ENCODE measurements at places on chromosomes 2 and 18.

- no peak for DNase-seq
Observed at GRCh38 chr2:140424471-140424870, 1644.3 kb upstream of the NXPH2 start.

GRCh38 chr2:70007151-70007550 is 45.7 kb upstream of the ASPRV1 start:
- DNase-seq: no peak

DNA sequence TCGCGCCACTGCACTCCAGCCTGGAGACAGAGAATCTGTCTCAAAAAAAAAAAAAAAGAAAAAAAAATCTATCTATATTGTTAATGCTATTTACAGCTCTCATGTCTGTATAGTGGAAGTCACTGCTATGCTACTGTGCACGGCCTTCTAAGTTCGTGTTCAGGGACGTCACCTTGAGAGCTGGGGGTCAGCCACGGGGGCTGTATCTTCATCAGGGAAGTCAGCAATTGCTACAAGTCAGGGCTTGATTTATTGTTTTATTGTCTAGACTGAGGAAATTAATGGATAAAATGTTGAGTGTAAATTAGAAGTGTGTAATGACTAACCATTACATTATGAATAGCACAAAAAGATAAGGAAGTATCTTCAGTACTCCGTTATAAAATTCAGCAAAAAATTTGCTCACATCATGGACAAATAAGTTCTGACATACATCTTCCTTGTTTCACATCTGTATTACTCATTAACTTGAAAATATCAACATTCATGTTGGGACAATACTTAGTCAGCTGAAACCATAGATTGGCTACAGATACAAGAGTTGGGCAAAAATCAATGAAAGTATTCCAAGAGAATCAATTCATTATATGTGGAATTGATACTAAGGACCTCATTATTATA is 136.6 kb upstream of the SEC11C start:
- no peak for DNase-seq

- DNase-seq: no peak
Observed at GRCh38 chr2:618422-618990, 58.7 kb downstream of the TMEM18 start.

DNA sequence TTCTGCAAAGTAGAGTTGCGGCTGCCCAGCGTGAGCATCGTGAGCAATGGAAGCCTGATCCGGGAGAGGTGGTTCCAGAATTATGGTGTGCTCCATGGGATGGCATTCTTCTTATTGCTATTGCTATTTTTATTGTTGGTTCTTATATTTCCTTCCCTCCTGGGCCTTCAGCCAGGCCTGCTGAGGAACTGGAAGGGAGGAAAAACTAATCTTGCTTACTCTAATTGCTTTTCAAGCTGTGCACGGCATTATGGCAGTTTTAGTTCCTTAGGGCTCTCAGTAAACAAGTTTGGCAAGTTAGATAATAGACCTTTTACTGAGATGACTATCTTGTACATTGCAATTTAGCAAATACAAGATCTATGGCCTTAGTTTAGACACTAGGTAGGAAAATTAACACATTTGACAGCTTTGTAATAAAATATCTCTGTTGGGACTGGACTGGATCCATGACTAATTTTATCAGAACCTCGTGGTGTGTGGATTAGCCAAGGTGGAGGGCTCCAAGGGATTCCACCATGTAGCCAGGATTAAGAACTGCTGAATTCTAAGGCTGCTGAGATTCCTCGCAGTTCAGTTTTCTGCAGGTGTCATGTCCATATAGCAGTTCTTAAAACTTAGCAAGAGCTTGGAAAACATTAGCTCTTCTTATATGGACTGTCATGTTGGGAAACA is 6.0 kb downstream of the RSAD2 start:
- no peak for DNase-seq

DNA sequence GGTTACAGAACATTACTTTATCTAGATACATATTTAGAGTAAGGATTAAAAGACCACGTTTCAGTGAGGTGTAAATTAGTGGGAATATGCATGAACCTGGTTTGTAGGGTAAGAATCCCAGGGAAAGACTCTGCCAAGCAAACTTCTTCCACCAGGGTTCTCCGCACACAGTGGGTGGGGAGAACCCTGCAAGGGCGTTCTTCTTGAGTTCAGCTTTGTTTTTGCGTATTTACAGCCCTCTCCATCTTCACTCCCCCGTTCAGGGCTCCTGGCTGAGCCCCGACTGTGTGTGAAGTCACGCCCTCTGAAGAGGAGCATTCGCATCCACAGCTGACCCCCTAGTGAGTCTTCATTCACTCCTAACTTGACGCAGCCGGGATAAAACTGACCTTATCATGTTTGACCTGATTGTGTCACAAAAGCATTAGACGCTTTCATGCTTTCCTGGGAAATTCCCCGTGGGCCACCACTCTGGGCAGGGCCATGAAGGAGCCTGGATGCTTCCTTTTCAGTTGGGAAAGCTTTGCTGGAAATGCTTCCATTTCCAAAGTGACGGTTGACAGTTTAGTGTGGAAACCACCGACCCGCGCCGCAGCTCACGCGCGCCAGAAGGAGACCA is 1.0 kb downstream of the ALKAL2 start:
- peak; percentile 32 for DNase-seq

GRCh38 chr2:133988316-133988891 is 265.5 kb upstream of the MGAT5 start:
- DNase-seq: no peak

GRCh38 chr2:218214116-218214515 is 2.9 kb upstream of the ARPC2 start:
- DNase-seq: peak; percentile 76

DNA sequence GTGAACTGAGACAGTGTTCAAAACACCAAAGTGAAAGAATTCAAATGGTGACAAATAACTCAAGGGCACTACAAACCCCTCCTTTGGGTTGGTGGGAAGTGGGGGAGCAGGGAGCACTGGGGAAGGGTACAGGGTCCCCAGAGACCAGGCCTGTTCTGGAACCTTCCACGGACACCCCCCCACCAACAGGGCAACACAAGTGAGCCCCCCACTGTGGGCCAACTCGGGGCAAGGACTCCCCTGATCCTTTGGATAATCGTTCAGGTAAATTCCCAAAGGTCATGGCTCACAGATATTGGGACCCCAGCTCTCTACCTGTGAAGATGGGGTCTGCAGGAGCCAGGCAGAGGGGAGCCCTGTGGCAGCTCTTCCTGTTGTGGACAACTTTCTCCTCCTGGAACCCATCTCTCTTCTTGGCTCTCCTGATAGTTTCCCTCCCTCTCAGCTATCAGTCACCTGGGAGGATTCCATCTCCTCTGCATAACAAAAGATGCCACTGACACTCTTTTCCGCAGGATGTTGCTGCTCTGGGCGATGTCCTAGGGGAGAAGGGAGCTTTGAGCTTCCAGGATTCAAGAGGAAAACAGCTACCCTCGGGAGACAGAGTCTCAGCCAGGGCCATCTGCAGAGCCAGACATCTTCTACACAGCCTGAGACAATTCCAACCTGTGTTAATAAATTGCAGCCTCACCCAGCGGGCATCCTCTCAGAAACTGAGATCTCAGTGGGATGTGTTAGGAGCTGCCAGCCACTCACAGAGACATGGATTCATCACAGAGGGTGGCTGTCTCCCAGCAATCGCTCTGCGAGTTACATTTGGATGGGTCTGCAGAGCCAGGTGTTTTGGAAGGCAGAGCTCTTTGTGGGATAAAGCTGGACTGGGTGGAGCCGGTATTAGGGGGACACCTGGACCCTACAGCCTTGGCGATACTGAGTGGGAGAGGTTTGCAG is 35.4 kb downstream of the MBP start:
- no peak for DNase-seq

DNA sequence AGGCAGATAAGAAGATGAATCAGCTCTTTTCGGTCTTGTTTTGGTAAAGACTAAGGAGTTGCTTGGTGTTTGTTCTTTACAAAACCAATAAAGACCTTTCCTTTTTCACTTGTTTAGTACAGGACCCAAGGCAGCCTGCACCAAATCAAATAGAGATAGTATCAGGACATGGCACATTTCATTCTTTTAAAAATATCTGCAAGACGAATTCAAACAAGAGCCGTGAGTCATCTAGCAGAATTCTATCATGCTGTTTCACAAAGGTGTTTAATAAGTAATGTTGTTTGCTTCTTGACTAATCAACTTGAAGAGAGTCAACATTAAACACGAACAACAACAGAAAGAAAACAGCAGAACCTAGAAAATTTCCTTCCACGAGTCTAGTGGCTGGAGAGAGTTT is 102.8 kb upstream of the TTN start:
- DNase-seq: no peak

GRCh38 chr2:215668378-215668775 is 232.5 kb upstream of the FN1 start:
- DNase-seq: no peak

DNA sequence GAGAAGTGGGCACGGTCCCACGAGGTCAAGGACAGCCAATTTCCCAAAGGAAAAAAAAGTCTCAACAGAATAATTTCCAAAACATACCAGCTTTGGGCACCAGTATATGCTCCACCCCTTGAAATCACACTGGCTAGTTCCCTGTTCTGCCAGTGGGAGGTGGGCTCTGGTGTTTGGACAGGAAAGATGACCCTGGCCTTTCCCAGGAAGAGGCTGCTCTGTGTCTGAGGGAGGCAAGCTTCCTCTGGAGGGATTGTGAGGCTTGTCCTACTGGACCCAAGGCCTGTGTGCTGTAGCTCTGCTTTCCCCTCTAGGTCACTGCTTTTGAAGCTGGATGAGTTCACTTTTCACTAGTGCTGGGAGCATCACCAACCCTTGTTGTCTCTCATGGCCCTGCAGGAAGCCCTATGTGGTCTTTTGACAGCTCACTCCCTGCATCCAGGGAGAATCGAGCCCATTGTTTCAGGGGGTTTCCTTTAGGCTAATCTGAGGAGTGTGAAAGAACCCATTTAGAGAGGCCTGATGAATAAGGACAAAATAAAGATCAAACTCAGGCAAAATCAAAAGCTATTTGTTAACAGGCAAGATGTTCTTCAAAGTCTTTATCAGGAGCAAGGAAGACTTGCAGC is 36.3 kb downstream of the CXCR4 start:
- DNase-seq: no peak

GRCh38 chr2:168494190-168494711 is 38.2 kb downstream of the CERS6 start:
- DNase-seq: no peak

GRCh38 chr18:24270937-24271380 is 126.7 kb downstream of the OSBPL1A start:
- DNase-seq: no peak

- DNase-seq: no peak
Observed at GRCh38 chr18:65326805-65327204, 424.0 kb upstream of the CDH7 start.

GRCh38 chr2:134148172-134148571 is 105.7 kb upstream of the MGAT5 start:
- DNase-seq: no peak

DNA sequence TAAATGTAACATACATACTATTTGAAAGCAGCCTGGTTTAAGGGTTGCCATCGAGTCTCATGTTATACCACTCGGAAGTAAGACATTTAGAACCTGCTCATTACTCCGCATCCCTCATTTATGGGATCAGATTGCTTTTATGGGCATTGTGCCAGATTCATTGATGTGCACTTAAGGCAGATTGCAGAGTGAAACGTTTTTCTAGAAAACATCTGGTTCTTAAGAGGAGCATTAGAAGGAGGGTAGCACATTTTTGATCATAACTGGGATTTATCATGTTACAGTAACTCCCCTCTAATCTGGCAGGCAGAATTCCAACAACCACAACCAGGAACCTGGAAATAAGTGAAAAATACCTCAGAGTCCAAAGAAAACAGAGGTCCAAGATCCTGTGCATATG is 74.2 kb upstream of the GALNT3 start:
- no peak for DNase-seq

GRCh38 chr2:26148501-26148900 is 24.4 kb upstream of the GAREM2 start:
- DNase-seq: no peak

DNA sequence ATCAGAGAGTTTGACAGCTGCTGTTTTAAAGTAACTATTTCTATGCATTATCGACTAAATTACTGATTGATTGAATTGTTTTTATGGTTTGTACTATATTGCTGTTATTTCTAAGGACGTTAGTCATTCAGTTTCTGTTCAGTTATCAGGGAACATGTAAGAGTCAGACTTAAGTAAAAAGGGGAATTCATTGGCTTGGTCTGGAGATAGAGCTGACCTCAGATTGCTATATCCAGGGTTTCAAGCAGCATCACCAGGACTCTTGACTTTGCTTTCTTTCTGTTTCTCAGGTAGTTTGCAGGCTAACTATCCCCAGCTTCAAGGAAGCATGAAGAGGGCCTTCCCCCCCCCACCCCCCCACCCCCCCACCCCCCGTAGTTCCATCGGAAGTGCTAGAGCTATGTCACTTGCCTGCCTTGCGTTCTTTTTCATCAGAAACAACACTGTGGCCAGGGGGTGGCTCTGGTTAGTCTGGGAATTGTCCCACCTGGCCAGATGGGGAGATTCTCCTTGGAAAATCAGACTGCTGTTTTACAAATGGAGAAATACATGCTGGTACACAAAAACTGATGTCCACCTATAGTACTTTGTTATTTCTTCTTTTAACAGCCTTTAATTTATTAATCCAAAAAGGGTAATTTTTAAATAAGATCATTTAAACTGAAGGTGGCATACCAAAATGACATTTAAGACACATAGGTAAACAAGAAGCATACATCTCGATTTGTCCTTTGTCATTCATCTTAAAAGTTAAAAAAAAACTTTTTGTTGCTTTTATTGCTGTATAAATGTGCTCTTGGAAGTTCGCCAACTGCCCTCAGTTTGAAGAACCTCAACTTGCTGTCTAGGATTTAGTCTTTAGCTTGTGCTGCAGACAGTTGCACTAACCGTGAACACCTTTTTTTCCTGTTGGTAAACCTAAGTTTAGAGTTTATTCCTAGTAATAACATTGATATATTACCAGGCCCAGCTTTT is 9.4 kb downstream of the SMAD4 start:
- DNase-seq: peak; percentile 78

GRCh38 chr2:121831841-121832240 is 76.4 kb downstream of the TSN start:
- DNase-seq: no peak

GRCh38 chr2:32538735-32539134 is 89.1 kb upstream of the TTC27 start:
- DNase-seq: no peak

DNA sequence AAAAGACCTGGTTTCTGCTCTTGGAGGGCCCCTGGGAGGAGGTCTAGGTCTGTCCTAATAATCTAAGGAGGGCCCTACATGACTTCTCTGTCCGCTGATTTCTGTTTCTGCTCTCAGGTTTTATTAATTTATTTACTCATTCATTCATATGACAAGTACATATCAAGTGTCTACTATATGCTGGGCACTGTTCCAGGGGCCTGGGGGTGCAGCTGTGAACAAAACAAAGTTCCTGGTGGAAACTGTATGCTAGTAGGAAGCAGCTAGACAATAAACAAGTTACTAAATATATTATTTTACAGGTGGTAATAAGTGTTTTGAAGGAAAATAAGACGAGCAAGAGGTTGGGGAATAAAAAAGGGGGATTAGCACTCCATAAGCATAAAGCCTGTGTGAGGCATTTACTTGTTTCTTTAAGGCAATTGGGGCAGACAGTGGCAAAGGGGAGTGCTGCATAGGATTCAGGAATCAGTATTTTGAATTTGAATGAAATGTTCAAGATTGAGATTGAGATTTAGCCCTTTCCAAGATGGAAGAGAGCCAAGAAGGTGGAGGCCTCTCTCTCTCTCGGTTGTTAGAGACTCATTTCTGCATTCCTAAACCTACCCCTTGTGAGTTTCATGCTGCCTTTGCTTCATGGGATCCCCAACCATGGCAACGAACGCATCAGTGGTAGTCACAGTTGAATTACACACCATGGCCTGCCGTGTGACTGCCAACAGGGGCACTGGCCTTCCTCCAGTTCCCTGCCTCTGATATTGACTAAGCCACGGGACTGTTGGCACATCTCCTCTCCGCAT is 28.3 kb downstream of the DRC1 start:
- DNase-seq: no peak

GRCh38 chr18:79413025-79413424 is 17.3 kb downstream of the NFATC1 start:
- no peak for DNase-seq

Measured in inflammatory macrophage treated with lipopolysaccharide for 1 hour (primary cell).